Activated CD4-positive, alpha-beta T cell treated with anti-CD3 and anti-CD28 coated beads for 4 hours (primary cell): ENCODE measurements at places on chromosomes 7 and 10.

- DNase-seq, result no peak
Observed at GRCh38 chr7:123752534-123752933, 3.7 kb upstream of the WASL start.

DNA sequence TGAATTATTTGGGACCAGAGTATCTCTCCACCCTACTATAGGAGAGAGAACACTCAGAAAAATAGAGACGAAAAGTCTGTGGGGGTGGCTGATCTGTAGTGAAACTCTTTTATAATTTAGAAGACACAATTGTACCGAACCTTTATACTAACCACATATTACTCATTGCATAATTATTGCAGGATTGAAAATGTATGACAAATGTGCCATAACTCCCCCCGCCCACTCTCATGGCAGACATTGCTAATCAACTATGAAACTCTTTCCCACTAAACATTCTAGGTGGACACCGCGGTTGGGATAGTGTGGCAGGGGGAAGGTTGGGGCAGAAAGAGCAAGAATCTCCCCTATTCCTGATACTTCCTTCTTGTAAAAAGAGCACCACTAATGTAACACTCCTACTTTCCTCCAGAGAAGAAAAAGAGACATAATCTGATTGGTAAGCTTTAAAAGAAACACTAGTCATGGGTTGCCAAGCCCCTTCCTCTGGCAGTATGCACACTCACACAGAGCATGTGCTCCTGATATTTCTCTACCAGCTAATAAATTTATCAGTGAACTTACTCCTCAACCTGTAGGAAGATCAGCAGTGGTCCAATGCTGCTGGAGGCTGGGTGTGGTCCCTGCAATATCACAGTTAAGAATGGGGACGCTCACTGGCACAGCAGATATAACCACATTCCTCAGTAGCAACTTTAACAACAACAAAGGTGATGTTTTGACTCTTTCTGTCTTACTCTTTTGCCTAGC is 18.7 kb upstream of the ARID5B start:
- peak; percentile 65 for DNase-seq

DNA sequence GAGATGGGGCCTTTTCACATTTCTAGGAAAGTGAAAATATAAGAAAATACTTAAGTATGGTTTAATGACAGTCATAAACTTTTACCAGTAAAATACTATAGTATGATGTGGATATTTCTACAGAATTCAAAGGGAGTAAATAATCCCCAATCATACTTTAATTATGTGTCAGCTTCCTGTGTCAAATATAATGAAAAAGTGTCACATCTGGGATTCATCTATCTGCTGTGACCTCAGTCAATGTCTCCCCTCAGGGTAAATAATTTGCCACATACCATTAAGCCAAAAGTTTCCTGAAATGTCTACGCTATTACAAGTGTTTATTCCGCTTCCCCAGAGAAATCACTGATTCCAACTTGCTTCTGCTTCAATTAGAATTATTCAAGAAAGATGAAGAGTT is 110.5 kb downstream of the ITGA8 start:
- DNase-seq, result no peak

DNA sequence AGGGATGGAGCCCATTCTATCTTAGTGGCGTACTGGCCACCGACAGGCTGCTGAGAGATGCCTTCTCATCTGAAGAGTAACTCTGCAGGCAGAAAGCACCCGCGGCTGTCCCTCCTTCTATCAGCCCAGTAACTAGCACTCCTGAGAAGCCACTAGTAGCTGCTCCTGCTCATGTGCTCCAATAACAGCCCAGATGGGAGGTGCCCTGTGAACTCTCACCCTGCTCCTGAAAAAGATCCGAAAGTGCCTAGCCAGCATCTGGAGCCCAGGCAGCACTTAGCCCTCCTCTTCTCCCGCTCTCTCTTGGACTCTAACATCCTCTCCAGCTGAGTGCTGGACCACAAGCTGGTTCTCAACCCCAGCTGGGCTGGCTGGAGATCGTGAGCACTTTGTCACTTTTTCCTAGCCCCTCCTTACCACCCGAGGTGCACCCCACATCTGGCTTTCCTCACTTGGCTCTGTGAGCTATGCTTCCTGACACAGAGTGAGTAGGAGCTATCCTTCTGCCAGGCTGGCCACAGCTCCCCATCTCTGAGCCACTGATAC is 239.2 kb downstream of the GRID1 start:
- no peak for DNase-seq

DNA sequence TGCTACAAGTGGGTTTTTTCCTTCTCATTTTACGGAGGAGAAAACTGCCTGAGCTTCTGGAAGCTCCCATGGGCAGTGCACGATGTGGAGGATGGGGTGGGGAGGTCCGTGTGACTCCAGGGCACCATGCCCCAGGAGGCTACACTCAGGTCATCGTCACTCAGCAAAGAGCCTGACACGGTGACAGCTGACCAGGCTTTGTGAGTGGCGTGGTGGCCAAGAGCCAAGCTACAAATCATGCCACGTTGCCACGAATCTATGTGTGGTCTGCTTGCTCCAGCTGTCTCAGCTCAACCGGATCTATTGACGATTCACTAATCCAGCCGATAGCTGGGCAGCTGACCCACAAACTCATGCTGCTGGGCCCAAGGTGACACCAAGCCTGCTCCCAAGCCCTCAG is 27.6 kb upstream of the C10orf71 start:
- DNase-seq, result no peak

DNA sequence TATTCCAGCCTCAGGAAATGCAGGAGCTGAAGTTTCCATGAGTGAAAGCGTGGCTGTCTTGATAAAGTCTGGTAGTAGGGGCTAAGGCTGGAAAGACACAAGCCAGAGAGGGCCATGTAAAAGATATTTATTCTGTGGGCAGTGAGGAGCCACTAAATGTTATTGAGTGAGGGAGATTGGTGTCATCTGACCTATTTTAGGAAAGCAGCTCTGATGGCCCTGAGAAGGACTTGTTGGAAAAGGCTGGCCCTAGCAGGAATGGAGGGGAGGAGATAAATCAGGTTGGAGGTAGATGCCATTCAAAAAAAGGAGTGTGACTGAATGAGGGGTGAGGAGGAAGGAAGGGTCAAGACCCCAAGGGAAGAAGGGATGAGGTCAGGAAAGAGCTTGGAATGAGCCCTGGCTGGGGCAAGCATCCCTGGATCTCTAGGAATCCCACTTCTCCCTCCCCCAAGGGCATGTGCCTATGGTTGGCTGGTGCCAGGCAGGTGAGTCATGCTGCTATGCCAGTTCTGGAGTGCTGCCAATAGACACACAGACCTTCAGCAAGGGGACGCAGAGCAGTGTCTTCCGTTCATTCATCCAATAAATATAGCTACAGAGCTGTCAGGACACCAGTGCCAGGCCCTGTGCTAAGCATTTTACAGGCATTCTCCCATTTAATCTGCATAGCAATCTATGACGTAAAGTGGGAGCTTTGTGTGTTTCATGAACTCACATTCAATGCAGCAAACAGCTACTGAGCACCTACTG is 2.0 kb downstream of the ANKRD2 start:
- DNase-seq, result peak; percentile 11

DNA sequence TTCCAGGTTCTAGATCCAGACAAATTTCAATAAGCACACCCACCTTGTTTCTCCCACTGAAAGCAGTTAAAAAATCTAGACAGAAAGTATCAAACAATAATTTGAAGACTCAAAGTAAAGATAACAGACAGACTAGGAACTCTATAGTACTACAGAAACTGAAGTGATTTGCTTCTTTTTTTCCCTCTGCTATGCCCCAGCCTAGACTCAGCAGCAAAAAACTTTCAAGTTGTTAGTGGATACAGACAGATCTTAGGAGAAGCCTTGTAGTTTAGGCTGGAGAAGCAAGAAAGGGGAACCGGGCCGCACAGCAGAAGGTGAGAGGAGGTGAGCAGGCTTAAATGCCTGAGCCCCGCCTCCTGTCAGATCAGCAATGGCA is 65.1 kb downstream of the IGF2BP3 start:
- DNase-seq, result no peak

DNA sequence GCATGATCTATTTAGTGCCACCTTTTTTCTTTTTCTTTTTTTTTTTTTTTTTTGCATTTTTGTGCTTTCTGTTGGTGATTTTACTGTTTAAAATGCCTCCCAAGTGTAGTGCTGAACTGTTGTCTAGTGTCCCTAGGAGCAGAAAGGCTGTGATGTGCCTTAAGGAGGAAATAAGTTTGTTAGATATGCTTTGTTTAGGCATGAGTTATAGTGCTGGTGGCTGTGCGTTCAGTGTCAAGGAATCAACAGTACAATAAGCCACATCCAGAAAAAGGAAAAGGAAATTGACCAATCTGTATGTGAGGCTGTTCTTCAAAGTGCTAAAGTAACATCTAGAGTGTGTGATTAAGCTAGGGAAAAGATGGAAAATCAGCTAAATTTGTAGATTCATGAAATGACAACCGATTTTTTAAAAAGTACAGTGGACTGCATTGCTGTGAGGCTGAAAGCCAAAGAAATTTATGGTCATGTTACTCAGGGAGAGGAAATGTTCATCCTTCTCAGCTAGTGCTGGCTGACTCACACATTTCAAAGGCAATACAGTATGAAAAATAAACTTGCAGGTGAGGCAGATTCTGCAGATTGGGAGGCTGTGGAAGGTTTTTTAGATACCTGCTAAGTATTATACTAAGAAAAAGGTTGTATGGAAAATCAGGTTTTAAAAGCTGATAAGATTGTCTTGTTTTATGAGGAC is 122.7 kb upstream of the ADCY1 start:
- DNase-seq, result no peak

DNA sequence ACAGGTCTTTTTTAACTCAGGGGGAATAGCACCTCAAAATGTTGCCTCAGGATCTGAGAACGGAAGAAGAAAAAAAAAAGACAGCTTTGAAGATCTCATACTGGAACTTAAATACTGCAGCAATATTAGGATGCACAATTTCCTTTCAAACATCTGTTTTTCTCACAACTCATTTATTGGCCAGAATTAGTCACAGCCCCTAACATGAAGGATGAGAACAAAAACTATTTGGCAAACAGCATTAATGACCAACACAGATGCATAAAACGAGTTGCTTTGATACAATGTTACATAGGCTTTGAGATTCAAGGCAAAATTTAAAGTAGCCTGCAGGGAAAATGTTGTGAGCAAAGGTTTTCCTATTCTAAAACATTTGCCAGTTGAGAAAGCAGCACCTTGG is 36.5 kb downstream of the JMJD1C start:
- no peak for DNase-seq

GRCh38 chr10:70498970-70499835 is 20.6 kb downstream of the PALD1 start:
- DNase-seq, result no peak

GRCh38 chr10:46069771-46070463 is 23.8 kb upstream of the MSMB start:
- DNase-seq, result no peak

GRCh38 chr10:78384049-78384431 is 350.4 kb downstream of the RPS24 start:
- no peak for DNase-seq

DNA sequence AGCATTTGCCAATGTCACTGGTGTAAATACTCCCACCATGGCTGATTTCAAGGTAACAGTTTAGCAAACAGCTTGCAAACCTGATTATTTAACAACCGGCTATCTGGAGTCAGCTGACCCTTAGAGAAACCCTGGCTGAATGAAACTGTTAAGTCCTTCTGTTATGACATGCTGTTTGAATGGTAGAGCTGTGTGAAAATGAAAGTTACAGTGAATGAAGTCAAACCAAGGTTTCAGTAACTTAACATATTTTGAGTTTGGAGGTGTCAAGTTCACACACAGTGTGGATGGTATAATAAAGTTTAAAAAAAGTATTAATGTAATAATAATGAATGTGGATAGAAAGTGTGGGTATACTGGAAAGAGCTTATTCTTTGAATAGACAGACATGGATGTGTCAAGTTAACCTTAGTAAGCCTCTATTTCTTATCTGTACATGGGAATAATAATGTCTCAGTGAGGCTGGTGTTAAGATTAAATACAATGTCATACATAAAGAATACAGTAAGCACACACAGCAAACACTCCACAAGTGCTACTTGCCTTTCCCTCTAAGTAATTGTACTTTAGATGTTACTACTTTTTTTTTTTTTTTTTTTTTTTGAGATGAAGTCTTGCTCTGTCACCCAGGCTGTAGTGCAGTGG is 150.4 kb downstream of the TAX1BP1 start:
- no peak for DNase-seq

DNA sequence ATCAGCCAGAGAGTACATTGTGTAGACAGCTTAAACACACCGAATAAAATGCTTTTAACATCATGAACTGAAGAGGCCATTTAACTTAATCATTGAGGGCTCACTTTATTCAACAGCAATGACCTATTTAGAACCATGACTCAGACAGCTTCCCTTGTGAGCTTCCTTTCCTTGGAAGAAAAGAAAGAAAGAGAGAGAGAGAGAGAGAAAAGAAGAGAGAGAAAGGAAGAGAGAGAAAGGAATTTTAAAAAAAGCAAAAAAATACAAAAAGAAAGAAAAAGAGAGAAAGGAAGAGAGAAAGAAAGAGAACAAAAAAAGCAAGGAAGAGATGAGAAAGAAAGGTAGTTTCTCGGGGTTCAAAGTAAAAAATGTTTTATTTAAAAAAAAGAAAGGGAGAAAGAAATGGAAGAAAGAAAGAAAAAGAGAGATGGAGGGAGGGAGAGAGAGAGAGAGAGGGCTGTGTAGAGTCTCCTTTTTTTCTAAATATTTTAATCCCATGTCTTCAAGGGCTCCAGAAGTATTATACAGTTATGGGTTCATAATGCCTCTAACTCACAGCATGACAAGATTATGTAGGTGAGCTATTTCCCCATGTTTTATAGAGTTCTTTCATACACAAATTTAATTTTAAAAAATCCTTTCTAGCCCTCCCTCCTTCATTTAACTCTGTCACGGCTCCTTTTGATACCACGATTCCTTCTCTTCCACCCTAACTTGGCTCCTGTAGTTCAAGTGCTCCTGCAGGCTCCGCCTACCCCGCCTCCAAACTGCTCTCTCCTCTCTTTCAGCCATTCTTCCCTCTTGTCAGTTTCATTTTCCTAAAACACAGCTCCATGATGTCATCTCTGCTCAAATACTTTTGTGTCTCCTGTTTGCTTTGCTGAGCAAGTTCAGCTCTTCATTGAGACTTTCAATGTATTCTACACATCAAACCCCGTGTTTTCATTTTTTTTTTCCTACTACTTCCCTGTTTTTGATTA is 85.5 kb downstream of the PRTFDC1 start:
- DNase-seq, result no peak

DNA sequence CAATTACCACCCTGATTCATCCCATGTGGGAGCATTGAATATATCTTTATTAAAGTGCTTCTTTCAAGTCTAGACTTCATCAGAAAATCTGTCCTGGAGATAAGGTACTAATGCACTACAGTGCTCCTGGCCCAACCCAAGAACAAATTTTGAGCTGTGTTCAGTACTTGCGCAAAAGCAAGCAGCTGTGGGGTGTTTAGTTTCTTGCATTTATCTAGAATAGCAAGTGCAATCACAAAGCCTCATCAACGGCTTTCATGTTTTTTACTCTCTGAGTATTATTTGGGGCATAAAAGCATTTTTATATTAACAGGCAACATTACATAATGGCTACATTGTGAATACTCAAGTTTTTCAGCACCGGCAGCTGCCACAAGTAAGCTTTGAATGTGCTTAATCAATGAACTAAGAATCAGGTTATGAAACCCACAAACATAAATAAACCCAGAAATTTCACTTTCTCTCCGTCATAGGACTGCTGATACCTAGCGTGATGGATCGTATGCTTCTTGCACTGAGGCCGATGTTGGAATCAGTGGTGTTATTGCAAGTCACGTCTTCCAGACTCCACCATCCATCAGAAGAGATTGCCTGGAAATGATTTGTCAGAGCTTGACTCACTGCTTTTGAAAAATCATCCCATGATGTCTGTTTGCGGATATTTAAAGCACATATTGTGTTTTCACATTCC is 113.1 kb downstream of the CTTNBP2 start:
- no peak for DNase-seq

- DNase-seq, result no peak
Observed at GRCh38 chr7:55065511-55066229, 46.9 kb downstream of the EGFR start.

- DNase-seq, result no peak
Observed at GRCh38 chr10:89942217-89942616, 240.8 kb downstream of the KIF20B start.
